Stimulated activated CD4-positive, alpha-beta T cell treated with anti-CD3 and anti-CD28 coated beads, TNF-alpha, amount 100 ng/mL, for 1 hour (primary cell): ENCODE measurements at places on chromosomes 3 and 15.

- no peak for DNase-seq
Observed at GRCh38 chr15:88628018-88628654, 7.0 kb downstream of the AEN start.

GRCh38 chr3:15630646-15631350, 29.3 kb downstream of the BTD start:
- no peak for DNase-seq

GRCh38 chr3:47365213-47366153, 15.3 kb upstream of the PTPN23 start:
- DNase-seq: no peak

DNA sequence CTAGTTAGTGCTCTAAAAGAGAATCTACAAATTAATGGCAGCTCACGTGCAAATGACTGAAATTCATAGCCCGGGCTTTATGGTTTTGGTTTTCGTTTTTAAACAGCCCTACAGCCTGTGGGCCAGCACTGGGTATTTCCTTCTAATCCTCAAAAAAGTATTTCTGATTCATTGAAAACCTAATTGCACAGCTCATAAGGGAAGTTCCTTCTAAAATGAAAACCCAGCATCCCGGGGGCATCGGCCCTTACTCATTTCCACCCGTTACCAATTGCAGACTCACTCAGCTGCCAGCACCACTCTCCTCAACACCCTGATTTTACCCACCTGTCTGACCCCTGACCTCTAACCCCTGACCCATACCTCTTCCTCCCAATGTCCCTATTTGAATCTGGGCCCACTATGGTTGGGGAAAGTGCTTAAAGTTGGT, 59.5 kb upstream of the ZNF148 start:
- no peak for DNase-seq

DNA sequence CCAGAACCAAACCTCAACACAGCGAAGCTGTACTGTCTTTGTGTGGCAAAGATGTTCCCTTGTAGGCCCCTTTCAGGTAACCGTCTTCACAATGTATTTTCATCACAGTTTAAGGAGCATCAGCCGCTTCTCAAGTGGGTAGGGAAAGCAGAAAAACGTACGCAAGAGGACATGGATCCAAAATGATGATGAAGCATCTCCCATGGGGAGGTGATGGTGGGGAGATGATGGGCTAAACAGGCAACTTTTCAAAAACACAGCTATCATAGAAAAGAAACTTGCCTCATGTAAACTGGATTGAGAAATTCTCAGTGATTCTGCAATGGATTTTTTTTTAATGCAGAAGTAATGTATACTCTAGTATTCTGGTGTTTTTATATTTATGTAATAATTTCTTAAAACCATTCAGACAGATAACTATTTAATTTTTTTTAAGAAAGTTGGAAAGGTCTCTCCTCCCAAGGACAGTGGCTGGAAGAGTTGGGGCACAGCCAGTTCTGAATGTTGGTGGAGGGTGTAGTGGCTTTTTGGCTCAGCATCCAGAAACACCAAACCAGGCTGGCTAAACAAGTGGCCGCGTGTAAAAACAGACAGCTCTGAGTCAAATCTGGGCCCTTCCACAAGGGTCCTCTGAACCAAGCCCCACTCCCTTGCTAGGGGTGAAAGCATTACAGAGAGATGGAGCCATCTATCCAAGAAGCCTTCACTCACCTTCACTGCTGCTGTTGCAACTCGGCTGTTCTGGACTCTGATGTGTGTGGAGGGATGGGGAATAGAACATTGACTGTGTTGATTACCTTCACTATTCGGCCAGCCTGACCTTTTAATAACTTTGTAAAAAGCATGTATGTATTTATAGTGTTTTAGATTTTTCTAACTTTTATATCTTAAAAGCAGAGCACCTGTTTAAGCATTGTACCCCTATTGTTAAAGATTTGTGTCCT, 60.0 kb downstream of the AAGAB start:
- DNase-seq: no peak

DNA sequence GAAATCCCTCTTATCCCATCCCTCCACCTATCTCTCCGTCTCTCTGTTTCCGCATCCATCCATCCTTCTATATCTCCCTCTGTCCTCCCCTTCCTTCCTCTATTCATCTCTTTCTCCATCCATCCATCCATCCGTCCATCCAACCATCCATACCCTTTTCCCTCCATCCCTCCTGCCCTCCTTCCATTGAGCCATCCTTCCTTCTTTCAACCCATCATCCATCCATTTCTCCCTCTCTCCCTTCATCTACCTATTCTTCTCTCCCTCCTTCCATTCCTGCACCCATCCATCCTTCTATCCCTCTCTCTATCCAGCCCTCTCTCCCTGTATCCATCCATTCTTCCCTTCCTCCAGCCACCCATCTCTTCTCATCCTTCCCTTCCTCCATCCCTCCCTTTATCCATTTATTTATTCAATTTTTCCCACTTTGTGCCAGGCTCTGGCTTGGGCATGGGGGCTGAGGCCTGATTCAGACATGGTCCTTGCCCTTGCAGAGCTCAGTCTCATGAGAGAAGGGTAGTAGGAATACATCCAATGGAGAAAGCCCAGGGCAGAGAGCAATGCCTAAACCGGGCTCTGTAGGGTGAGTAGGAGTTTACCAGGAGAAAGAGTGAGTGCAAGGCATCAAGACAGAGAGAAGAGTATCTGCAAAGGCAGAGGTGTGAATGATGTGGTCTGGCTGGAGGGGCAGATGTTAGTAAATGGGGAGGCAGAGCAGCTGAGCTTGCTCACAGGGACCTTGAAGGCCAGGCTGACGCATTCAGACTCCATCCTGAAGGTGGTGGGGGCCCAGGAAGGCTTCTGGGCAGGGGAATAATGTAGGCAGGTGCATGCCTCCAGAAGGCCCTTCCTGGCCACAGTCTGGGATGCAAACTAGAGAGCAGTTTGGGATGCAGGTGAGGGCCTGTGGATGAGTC, 19.5 kb upstream of the FBLN2 start:
- no peak for DNase-seq
